Astrocyte (in vitro differentiated cells and primary cell): ENCODE measurements at places on chromosomes 3 and 15. TPM values are rescaled to one million over a fixed set of nuclear protein-coding genes. Genes with fewer than 3 reads are reported as not detected.

DNA sequence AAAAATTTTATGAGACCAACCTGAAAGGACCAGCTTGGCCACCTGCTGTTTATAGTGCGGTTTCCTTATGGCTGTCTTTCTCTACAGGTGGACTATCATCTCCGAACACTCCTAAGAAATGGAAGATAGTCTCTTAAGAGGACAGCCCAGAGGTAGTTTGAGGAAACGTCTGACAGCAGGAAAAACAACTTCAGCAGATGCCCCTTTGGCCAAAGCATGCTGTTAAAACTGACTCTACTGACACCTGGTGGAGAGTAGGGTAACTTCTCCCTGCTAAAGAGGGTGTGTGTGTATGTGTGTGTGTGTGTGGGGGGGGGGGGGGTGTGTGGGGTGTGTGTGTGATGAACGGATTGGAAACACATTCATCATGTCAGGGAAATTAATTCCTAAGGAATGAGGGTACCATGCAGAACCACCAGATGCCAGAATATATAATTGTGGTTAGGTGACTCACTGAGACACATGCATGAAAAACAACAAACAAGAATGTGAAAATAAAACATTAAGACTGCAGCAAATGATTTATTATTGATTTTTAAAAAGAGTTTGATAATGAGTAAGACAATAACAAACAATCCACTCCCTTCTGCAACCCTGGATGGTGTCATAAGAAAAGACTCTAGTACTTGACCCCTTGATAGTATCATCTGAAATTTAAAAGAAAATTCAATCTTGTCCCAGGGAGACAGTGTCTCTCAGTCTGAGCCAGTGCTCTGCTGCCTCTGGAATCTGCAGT, 256.5 kb downstream of the THRB start:
- peak; percentile 96 for DNase-seq

DNA sequence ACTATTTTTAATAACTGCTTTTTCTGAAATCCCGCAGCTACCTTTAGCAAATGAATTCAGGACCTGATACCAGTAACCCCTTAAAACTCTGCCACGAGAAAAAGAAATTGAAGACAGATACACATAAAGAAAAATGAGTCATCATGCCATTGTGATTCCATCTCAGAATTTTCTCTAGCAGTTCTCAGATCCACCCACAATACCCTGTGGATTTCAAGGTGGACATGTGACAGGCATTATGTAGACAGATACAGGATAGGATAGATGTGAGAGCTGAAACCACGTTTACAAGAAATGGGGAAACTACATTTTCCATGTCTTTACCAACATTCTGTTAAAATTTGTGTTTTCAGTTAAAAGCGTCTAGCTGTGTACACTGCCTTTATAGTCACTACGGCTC, 291.9 kb upstream of the NR2F2 start:
- peak; percentile 36 for DNase-seq

DNA sequence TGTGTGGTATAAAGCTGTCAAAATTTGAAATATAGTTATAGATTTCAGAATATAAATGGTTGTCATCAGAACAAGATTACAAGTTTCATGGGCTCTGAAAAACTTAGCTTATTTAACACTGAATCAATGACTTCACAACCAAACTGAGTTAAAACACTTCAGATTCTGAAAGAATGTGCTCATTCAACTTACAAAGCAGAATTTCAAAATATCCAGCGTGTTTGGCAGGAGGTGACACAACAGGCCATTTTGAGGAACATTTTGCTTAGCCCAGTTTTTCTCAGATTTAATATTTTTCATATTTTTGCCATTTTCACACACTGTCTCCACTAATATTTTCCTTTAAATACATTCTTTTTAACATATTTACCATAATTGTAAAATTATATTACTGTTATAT, 781.1 kb downstream of the TUSC7 start:
- DNase-seq: no peak

DNA sequence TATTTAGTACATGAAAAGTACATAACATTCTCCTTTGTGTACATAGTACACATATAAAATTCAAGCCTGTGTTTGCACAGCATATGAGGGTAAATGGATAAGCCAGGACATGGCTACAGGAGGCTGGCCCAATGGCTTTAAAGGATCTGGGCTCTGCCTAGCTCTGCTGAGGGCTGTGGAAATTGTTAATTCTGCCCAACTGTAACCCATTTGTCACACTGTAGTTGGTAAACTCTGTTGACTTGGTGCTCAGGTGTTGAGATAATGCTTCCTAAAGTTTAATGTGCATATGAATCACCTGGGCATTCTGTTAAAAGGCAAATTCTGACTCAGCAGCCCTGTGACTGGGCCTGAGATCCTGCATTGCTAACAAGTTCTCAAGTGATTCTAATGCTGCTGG, 196.5 kb upstream of the ZPLD1 start:
- DNase-seq: no peak

ERC2 gene
- total RNA-seq: 4.1 and 7.4 TPM in 2 replicates

DNA sequence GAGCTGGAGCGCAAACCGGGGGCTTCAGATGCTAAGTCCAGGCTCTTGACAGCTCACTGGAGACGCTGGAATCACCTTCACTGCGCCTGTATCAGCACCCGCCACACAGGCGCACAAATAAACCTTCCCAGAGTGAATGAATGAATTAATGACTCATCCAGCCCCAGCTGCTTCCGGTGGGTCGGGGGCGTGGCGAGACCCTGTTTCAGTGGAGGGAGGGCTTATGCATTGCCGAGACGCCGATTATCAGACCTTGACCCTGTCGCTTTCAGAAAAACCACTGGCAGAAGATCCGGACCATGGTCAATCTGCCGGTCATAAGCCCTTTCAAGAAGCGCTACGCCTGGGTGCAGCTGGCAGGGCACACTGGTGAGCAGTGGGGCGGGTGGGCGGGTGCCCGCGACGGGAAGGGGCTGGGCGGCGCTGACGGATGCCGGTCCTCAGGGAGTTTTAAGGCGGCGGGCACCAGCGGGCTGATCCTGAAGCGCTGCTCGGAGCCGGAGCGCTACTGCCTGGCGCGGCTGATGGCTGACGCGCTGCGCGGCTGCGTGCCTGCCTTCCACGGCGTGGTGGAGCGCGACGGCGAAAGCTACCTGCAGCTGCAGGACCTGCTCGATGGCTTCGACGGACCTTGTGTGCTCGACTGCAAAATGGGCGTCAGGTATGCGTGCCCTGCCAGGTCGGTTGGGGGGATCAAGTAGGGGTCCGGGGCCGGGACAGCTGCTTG, 7.7 kb downstream of the ITPKA start:
- no peak for DNase-seq

- DNase-seq: peak; percentile 14
Observed at GRCh38 chr3:129687586-129688125, 81.2 kb upstream of the PLXND1 start.

TRH gene
- 0.14 TPM in 1 of 2 replicates, not detected in the other for total RNA-seq

GRCh38 chr3:180359061-180359952, 242.7 kb upstream of the TTC14 start:
- no peak for DNase-seq
